ENCODE measurements at places on chromosomes 3 and 15. TPM values are rescaled to one million over a fixed set of nuclear protein-coding genes. Genes with fewer than 3 reads are reported as not detected.

Gene PLSCR2
- not detected for total RNA-seq

Gene SLC12A1
- not detected for total RNA-seq

Gene ZNF662
- total RNA-seq = 1.7 TPM

Gene IGSF10
- total RNA-seq = not detected

Gene METTL6
- total RNA-seq = 20.6 TPM

Gene PLSCR5
- not detected for total RNA-seq

GRCh38 chr3:47291158-47291753 lies 8.5 kb downstream of the KLHL18 start:
- H3K27me3 ChIP-seq = no peaks in the 10 kb centered on the region
- no peak overlapping the region for H3K4me3 ChIP-seq
- peaks cover 35% of the 10 kb centered on the region for H3K36me3 ChIP-seq
- H3K4me1 ChIP-seq = peaks cover 18% of the 10 kb centered on the region
- H3K27ac ChIP-seq = no peak overlapping the region
- DNase-seq = no peak

GRCh38 chr3:156614642-156615511 lies 59.5 kb upstream of the TIPARP start:
- no peak for DNase-seq
- H3K27ac ChIP-seq = no peak overlapping the region
- H3K4me3 ChIP-seq = no peak overlapping the region
- H3K27me3 ChIP-seq = peaks cover 3% of the 10 kb centered on the region

DNA sequence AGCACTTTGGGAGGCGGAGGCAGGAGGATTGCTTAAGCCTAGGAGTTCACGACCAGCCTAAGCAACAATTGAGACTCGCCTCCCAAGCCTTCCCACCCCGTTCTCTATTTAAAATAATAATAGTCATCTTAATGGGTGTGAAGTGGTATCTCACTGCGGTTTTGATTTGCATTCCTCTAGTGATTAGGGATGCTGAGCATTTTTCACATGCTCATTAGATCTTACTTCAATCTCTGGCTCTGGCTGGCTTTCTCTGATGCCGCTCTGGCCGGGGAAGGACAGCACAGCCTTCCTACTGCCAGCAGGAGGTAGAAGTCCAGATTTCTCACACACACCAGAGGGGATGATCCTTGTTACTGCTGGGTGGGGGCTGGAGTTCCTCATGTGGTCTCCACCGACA lies 7.4 kb upstream of the EIF4A2 start:
- peaks cover 3% of the 10 kb centered on the region for H3K27me3 ChIP-seq
- H3K4me3 ChIP-seq = no peak overlapping the region
- H3K4me1 ChIP-seq = peaks cover 22% of the 10 kb centered on the region
- H3K27ac ChIP-seq = no peak overlapping the region

GRCh38 chr15:41513506-41514227 lies at the start of gene LTK:
Gene LTK, minus strand, starts transcription at chr15:41513827. Its CDS starts 118 bp downstream, at chr15:41513709.
- H3K4me3 ChIP-seq = peak within 1 kb of the TSS; percentile 63
- peaks cover 2% of the 10 kb centered on the region for H3K36me3 ChIP-seq
- peaks cover 37% of the 10 kb centered on the region for H3K27me3 ChIP-seq
- no peak within 1 kb of the TSS for H3K27ac ChIP-seq
- peak; percentile 33 for DNase-seq

- H3K27me3 ChIP-seq = peaks cover 82% of the 10 kb centered on the region
- peak; percentile 33 for DNase-seq
- H3K27ac ChIP-seq = peak overlapping the region; percentile 30
- H3K4me1 ChIP-seq = peaks cover 43% of the 10 kb centered on the region
Observed at GRCh38 chr3:43995547-43996378, 245.9 kb upstream of the TOPAZ1 start.

GRCh38 chr3:197337656-197338055 lies 39.2 kb upstream of the DLG1 start:
- no peak overlapping the region for H3K27ac ChIP-seq
- no peak overlapping the region for H3K4me3 ChIP-seq
- no peaks in the 10 kb centered on the region for H3K4me1 ChIP-seq
- H3K36me3 ChIP-seq = no peaks in the 10 kb centered on the region

GRCh38 chr3:14357463-14357862 lies 44.9 kb upstream of the SLC6A6 start:
- no peaks in the 10 kb centered on the region for H3K27me3 ChIP-seq
- no peak for DNase-seq
- H3K4me3 ChIP-seq = no peak overlapping the region
- no peaks in the 10 kb centered on the region for H3K4me1 ChIP-seq

- H3K27ac ChIP-seq = no peak overlapping the region
- H3K4me1 ChIP-seq = peaks cover 43% of the 10 kb centered on the region
- no peak for DNase-seq
- no peaks in the 10 kb centered on the region for H3K27me3 ChIP-seq
- H3K36me3 ChIP-seq = no peaks in the 10 kb centered on the region
Observed at GRCh38 chr15:73932381-73933191, 6.3 kb downstream of the LOXL1 start.

- no peak for DNase-seq
- no peaks in the 10 kb centered on the region for H3K27me3 ChIP-seq
- H3K27ac ChIP-seq = no peak overlapping the region
- H3K4me3 ChIP-seq = no peak overlapping the region
Observed at GRCh38 chr3:160374472-160374871, 24.6 kb downstream of the IFT80 start.

DNA sequence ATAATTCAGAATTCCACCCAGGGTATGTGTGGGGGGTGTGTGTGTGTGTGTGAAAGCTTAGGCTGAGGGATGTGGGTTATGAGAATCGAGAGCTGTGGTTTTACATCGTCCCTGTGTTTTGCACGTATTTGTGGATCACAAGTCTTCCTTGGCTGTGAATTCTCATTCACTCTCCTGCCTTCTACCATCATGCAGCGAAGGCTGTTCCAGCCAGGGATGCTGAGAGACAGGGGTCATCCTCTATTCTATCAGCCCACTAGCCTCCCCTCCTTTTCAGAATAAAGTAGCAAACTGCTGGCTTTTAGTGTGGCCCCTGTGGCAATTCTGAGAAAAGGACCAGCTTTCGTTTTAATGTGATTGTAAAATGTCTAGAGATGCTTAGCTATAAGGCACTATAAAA lies 460.6 kb upstream of the NR2F2 start:
- no peaks in the 10 kb centered on the region for H3K36me3 ChIP-seq
- H3K27me3 ChIP-seq = peaks cover 14% of the 10 kb centered on the region
- peak; percentile 58 for DNase-seq

- H3K27me3 ChIP-seq = no peaks in the 10 kb centered on the region
- H3K36me3 ChIP-seq = no peaks in the 10 kb centered on the region
- no peak overlapping the region for H3K27ac ChIP-seq
Observed at GRCh38 chr3:159486580-159486979, 502.1 kb upstream of the IL12A start.

DNA sequence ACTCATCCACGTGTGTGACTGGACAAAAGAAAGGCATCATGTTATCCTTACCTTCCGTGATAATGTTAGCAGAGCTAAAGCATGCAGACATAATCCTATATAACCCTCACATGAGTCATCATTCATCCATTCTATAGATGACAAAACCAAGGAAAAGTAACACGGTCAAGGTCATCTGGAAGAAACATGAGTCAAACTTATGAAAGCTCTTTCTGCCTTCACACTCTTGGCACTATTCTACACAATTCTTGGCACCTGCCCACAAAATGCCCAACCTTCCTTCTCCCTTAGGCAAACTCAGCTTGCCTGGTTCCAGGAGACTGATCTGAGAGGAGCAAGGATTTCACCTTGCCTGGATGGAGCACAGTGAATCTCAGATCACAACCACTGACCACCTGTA lies 66.9 kb downstream of the PRICKLE2 start:
- H3K36me3 ChIP-seq = no peaks in the 10 kb centered on the region
- H3K4me3 ChIP-seq = no peak overlapping the region
- DNase-seq = no peak
- H3K4me1 ChIP-seq = no peaks in the 10 kb centered on the region

- H3K27me3 ChIP-seq = no peaks in the 10 kb centered on the region
- no peak overlapping the region for H3K4me3 ChIP-seq
- H3K36me3 ChIP-seq = no peaks in the 10 kb centered on the region
Observed at GRCh38 chr3:66898155-66898554, 100.0 kb upstream of the KBTBD8 start.

- peaks cover 12% of the 10 kb centered on the region for H3K27me3 ChIP-seq
- H3K27ac ChIP-seq = peak overlapping the region; percentile 93
- DNase-seq = peak; percentile 95
- peak overlapping the region; percentile 79 for H3K4me3 ChIP-seq
- H3K4me1 ChIP-seq = peaks cover 15% of the 10 kb centered on the region
Observed at GRCh38 chr3:42880601-42881451, 5.1 kb upstream of the CYP8B1 start.

DNA sequence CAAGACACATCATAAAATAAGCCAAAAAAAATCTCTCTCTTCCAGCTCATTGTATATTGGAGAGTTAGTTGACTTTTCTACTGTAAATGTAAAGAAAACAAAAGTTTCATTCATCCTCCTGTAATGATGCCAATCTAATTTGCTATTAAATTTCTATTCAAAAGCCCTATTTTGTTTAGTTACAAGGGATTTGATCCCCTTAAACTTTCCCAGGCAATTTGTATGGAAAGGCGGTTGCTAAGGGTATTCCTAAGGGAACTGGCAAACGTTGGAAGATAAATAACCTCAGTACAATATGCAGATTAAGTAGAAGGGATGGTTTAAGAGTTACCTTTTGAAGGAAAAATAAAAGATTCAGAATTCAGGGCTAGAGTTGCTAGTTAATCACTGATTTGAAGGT lies 352.7 kb downstream of the TIGIT start:
- no peak overlapping the region for H3K27ac ChIP-seq
- DNase-seq = no peak
- H3K4me3 ChIP-seq = no peak overlapping the region
- H3K27me3 ChIP-seq = no peaks in the 10 kb centered on the region
- peaks cover 3% of the 10 kb centered on the region for H3K4me1 ChIP-seq
- no peaks in the 10 kb centered on the region for H3K36me3 ChIP-seq

GRCh38 chr3:42613462-42613861 lies 13.0 kb downstream of the NKTR start:
- peaks cover 35% of the 10 kb centered on the region for H3K36me3 ChIP-seq
- H3K4me1 ChIP-seq = peaks cover 39% of the 10 kb centered on the region
- H3K27me3 ChIP-seq = no peaks in the 10 kb centered on the region
- H3K27ac ChIP-seq = peak overlapping the region; percentile 3
- DNase-seq = no peak

DNA sequence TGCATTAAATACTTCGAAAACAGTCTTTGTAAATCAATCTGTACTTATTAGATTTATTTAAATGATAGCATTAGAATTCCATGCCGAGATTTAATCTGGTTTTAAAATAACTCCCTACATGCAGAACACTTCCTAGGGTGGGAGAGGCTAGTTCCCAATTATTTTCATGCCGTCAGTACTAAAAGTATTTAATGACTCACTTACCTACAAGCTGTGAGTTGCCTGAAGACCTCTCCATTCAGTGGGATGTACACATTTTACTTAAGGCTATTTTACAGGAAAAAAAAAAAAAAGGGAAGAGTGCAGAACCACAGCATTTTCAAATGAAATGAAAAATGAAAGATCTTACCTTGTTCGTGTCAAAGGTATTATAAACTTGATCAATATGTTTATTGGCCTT lies 469 bp downstream of the GUCA1C start:
- H3K4me3 ChIP-seq = no peak overlapping the region
- no peak overlapping the region for H3K27ac ChIP-seq
- peaks cover 10% of the 10 kb centered on the region for H3K27me3 ChIP-seq
- no peaks in the 10 kb centered on the region for H3K4me1 ChIP-seq
- DNase-seq = no peak

DNA sequence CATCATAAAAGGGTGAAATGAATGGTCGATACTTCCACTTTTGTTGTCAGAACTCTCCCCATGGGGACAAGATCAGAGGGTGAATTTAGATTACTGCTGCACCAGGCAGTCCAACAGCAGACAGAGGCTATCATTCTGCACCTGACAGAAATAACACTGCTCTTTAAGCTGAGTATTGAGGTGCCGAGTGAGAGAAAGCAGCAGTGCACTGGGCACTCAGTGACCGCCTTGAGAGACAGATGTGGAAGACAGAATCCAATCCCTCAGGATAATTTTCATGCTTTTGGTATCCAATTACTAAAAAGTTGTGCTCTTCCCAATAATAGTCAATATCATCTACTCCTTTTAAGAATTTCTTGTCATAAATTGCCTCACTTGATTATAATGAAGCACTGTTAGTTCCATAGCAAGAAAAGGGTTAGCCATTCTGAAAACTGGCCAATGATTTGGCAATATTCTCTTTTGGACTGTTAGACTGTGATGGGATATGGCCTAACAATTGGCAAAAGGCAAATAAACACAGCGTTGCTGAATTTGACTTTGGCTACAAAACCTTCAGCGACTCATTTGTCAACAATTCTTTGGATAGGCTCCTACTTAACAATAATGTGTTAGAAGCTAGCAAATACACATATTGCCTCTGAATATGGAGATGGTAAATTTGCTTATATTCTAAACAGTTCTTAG lies 5.5 kb downstream of the FGF7 start:
- no peaks in the 10 kb centered on the region for H3K4me1 ChIP-seq
- no peak for DNase-seq
- peaks cover 9% of the 10 kb centered on the region for H3K27me3 ChIP-seq

Data from activated CD8-positive, alpha-beta T cell treated with anti-CD3 and anti-CD28 coated beads, Interleukin-2, amount 10 ng/mL, durations not matched to agents 7 days and 5 days (primary cell).